ENCODE measurements at places on chromosomes 7 and 10.

GRCh38 chr10:4918236-4918635 lies 45.0 kb upstream of the AKR1C1 start:
- no peak for DNase-seq

DNA sequence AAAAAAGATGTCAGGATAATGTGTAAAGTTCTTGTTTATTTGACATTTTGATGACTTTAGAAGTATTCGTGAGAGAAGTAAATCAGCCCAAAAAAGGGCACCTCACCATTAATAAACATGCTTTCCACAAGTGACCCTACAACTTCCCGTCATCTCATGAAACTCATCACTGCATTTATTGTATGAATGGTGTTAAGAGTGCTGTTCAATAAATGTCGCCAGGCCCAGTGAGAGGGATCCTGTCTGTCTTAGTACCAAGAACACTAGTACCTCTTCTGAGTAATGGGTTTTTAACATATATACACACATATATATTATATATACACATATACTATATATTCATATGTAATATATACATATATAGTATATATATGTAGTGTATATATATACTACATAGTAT lies 61.9 kb downstream of the TMEM26 start:
- no peak for DNase-seq

GRCh38 chr10:51896849-51897248 lies 197.5 kb upstream of the CSTF2T start:
- DNase-seq = no peak

- no peak for DNase-seq
Measured at GRCh38 chr7:47570649-47571050, 11.3 kb downstream of the TNS3 start.
